ENCODE measurements at places on chromosomes 4 and X. TPM values are rescaled to one million over a fixed set of nuclear protein-coding genes. Genes with fewer than 3 reads are reported as not detected.

The SERTM2 gene
- total RNA-seq = not detected

The MTNR1A gene
- not detected for total RNA-seq

The REST gene
- 22.6 TPM for total RNA-seq

The TMSB15A gene
- not detected for total RNA-seq

The RBMXL3 gene
- not detected for total RNA-seq

The SRPX2 gene
- 12.0 TPM for total RNA-seq

The ZXDA gene
- total RNA-seq = 3.3 TPM

All from MG63 (cell line).